ENCODE measurements at places on chromosomes 3 and 15.

DNA sequence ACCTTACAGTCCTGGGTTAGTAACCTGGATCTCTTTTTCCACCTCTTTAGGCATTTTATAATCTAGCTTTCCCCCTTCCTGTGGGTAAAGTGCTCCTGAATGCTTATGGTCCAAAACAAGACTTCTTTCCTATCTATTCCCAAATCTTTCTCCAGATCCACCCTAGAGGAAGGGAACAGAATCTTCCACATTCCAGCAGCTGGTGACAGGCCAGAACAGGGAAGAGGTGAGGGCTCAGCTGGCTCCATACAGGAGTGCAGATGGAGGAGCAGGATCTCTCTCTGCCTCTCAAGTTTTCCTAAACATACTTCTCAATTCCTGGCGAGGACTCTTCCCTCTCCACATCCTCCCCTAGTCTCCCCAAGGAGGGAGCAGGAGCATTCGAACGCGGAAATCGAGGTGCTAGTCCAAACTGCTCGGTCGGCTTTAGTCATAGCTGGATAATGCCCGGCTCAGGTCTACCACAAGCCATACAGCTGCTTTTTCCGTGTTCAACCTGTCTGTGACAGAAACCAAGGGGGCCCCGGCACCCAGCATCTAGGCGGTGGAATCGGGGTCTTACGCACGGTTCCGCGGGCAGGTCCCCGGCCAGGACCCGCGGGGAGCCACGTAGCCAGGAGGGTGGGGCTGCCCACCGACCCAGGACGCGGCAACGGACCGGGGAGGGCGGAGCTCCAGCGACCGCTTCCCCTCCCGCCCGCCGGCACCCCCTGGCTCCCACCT, 4.0 kb downstream of the RASSF1 start:
- DNase-seq: no peak

- peak; percentile 86 for DNase-seq
Measured at GRCh38 chr15:67178569-67179210, 75.8 kb downstream of the AAGAB start.

DNA sequence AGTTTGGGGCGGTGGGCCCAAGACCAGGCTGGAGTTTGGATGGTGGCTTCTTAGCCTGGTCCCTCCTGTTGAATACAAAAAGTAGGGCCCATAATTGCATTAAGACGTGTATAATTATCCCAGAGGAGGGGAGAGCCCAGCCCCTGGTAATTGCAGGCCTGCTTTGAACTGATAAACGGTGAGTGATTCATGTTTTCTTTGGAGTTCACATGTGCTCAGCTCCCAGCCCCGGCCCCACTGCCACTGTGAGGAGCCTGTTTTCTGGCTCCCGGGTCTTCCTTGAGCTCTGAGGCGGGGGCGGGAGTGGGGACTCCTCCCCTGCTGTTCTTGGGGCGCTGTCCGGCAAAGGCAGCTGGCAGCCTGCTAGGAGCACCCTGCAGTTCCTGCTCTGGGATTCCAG, 3.1 kb downstream of the PLXNA1 start:
- DNase-seq: no peak

- no peak for DNase-seq
Measured at GRCh38 chr15:61479613-61480012, 250.5 kb upstream of the RORA start.

- no peak for DNase-seq
Measured at GRCh38 chr3:23991683-23992628, 46.9 kb downstream of the NR1D2 start.

DNA sequence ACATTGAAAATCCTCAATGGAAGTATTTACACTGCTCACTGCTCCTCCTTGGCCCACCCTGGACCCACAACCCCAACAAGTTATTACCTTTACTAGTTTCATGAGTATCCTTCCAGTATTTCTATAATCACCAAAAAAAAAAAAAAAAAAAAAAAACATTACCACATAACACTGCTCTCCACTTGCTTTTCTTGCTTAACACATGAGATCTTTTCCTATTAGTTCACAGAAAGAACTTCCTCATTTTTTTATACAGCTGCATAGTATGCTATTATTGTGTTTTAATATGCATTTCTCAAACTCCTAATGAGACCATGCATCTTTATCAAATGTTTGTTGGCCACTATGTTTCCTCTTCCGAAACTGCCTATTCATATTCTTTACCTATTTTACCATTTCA, 14.6 kb downstream of the GABPB1 start:
- DNase-seq: no peak

GRCh38 chr3:14933820-14934425, 13.5 kb upstream of the NR2C2 start:
- no peak for DNase-seq

GRCh38 chr3:121974601-121975111, 47.4 kb downstream of the ILDR1 start:
- DNase-seq: no peak

Measured in HFF-Myc (cell line).